ENCODE measurements at places on chromosomes 16 and 17.

DNA sequence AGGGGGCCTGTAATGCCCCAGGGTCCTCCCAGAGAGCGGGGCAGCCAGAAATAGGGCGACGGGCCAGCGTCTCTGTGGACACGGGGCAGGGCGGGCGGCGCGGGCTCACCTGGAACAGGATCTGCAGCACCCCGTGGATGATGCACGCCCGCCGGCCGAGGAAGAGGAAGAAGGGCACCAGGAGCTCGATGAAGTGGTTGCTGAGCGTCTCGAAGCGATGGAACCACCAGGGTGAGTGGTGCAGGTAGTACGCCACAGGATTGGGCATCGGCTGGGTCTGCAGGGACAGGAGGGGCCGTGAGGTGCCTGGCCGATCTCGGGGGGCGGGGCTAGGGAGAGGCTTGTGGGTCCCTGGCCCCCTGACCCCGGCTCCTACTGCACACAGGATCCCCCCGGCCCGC, 78.9 kb upstream of the GNG13 start:
- no peak for DNase-seq

DNA sequence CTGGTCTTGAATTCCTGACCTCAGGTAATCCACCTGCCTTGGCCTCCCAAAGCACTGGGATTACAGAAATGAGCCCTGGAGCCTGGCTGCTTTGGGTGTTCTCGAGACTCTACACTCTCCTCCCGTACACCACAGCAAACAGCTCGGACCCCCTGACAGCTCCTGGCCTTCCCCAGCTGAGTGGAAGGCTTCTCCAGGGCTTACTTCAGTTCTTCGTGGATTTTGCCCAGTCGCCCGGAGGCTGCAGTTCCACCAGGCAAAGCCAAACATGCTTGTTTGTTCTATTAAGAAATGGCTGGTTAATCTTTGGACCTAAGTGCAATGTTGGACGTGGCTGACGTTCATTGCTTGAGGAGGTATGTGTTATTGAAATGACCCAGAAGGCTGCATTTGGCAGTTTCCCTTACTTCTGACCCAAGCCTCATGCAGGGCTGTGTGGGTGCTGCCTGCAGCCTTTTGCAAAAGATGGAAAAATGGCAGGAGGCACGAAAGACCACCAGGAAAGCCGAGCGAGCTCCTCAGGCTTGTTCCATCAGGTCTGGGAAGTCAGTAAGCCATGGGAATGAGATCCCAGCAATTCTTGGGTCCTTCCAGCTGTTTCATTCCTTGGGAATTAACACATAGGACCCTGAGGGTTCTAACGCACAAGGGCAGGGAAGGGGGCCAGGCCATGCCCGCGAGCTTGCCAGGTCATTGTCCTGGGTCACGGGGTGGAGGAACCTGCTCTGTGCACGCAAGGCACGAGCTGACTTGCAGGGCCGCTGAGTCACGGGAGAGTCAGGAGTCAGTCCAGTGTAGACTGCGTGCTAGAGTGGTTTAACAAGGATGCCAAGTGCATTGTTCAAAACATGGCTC, 23.9 kb upstream of the KLHDC4 start:
- DNase-seq, result no peak

GRCh38 chr16:83453977-83454376, 353.8 kb upstream of the HSBP1 start:
- no peak for DNase-seq

- DNase-seq, result no peak
Observed at GRCh38 chr16:30843501-30843900, 50.4 kb downstream of the BCL7C start.

- no peak for DNase-seq
Observed at GRCh38 chr17:64328036-64328858, 62.4 kb downstream of the PECAM1 start.

GRCh38 chr17:76458580-76459490, 5.9 kb upstream of the UBE2O start:
- DNase-seq, result peak; percentile 78

GRCh38 chr17:55314784-55315491, 50.2 kb downstream of the HLF start:
- no peak for DNase-seq

- no peak for DNase-seq
Observed at GRCh38 chr16:81401035-81401950, 43.3 kb upstream of the CMIP start.

- DNase-seq, result no peak
Observed at GRCh38 chr17:67528751-67529436, 151.8 kb downstream of the PITPNC1 start.

- no peak for DNase-seq
Observed at GRCh38 chr17:69213059-69213813, 15.4 kb downstream of the ABCA10 start.

- DNase-seq, result no peak
Observed at GRCh38 chr17:46841561-46842379, 9.6 kb upstream of the WNT9B start.

GRCh38 chr16:5977329-5977728, 879.7 kb upstream of the EEF2KMT start:
- no peak for DNase-seq

GRCh38 chr16:85570213-85570734, 42.8 kb upstream of the GSE1 start:
- DNase-seq, result peak; percentile 82

DNA sequence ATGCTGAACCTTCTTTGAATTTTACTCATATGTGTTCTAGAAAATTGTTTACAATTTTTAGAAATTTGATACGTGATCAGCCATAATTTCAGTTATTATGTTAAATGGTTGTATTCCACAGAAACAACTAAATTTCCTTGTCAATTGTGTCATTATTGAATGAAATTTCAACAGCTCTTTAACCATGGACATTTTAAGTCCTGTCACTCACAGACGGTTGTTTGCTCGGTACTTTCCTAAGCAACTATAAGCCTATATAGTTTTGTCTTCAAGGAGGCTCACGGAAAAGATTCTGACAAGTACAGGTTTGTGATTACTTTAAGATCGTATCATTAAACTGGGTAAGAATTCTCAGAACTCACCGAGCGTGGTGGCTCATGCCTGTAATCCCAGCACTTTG, 31.8 kb downstream of the SLC39A11 start:
- no peak for DNase-seq

DNA sequence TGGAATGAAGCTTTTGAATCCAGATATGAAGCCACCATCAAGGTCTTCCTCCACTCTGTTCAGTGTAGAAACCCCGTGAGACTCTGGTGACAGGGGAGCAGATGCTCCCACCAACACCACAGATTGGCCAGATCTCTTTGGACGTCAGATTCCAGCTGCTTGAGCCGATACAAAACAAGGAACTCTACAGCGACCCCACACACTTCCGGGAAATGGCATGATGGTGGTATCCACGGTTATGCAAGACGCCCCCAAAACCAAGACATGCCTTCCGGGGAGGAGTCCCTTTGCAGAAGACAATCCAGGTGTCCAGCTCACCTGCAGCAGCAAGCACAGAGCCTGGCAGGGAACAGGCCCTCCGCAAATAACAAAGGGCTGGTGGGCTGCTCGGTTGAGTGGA, 19.8 kb upstream of the PITPNA start:
- no peak for DNase-seq

DNA sequence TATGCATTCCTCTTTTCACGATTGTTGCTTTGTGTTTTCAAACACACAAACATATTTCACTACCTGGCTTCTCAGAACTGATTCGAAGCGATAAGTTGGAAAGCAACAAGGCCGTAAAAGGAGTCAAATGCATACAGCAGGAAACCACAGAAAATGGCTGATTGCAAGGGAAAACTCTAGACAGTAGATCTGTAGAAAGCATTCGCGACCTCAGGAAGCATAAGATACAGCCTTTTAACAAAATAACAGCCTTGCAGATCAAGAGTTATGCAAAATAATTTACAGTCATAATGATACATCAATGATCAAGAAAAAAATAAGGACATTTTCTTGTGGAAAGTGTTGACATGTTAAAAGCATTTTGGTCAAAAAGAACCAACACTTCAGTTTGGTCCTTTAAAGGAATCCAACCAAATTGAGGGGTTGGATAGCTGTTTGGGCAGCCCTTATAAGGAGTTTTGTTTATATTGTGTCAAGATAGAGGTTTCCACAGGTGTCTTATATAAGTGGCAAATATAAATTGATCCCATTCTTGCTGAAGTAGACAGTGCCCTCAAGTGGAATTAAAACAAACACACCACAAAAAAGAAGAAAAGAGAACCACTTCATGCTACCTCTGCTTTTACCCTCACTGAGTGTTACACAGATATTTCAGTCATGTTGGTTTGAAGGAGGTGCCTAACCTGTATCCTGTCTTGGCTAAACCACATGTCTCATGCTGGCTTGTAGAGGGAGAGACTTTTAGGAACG, 5.5 kb downstream of the CYLD start:
- peak; percentile 66 for DNase-seq

GRCh38 chr16:85004587-85005205, 6.6 kb downstream of the ZDHHC7 start:
- DNase-seq, result no peak

- DNase-seq, result no peak
Observed at GRCh38 chr16:548586-548985, 11.6 kb upstream of the PRR35 start.

DNA sequence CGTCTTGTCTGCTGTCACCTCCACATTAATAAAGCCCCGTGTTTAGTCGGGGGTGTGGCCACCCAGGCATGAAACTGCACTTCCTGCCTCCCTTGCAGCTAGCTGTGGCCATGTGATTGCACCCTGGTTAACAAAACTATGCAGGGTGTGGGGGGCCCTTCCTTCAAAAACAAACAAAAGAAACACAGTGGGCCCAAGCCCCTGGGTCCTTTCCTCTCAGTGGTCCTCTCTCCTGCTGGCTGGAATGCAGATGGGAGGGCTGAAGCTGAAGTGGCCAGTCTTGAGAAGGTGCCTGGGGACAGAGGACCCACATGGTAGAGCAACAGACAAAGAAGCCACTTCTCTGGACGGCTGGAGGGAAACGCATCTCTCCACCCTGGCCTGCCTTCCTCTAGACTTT, 38.0 kb upstream of the FOXF1 start:
- no peak for DNase-seq

- no peak for DNase-seq
Observed at GRCh38 chr17:51088287-51088686, 32.4 kb downstream of the SPAG9 start.

- DNase-seq, result no peak
Observed at GRCh38 chr16:66247516-66248481, 118.7 kb upstream of the CDH5 start.

GRCh38 chr17:32487473-32488176, 832 bp downstream of the CDK5R1 start:
- DNase-seq, result peak; percentile 54

DNA sequence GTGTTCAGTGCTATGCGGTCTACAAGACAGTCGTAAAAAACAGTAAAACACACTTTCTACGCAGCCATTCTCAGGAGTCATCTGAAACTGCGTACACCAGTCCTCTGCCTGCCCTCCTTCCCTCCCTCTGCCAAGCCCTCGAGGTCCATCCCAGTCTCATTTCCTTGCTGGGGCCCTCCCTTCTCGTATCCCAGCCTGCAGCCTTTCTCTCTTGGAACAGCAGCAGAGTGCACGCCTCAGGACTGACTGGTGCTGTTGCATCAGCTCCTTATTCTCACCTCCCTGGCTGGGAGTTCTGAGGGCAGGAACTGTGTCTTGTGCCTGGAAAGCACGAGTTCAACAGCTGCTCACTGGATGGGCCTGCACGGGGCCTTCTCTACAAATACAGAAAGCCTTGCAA, 12.5 kb downstream of the FAHD1 start:
- no peak for DNase-seq

GRCh38 chr17:5693821-5694220, 109.5 kb upstream of the NLRP1 start:
- DNase-seq, result no peak

DNA sequence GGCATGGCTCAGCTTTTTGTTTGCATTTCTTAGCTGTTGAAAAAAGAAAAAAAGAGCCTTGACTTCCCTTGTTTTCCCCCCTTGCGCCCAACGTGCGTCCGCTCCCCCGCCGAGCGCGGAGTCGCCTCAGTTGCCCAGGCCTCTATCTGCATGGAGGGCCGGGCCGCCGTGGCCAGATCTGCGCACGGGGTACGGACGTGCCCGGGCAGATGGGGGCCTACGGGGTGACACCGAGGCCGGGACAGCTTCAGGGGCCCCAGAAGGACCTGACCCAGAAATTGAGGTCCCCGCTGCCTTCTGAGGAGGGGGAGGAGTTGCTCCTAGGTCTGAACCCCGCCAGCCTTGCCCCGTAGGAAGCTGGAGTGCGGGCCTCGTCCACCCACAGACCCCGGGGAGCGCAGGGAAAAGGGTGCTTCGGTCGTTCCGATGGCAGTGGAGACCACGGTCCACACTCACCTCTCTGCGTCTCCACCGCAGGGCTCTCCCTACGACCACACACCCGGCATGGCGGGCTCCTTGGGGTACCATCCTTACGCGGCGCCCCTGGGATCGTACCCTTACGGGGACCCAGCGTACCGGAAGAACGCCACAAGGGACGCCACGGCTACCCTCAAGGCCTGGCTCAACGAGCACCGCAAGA, 1.5 kb downstream of the IRX5 start:
- DNase-seq, result no peak

DNA sequence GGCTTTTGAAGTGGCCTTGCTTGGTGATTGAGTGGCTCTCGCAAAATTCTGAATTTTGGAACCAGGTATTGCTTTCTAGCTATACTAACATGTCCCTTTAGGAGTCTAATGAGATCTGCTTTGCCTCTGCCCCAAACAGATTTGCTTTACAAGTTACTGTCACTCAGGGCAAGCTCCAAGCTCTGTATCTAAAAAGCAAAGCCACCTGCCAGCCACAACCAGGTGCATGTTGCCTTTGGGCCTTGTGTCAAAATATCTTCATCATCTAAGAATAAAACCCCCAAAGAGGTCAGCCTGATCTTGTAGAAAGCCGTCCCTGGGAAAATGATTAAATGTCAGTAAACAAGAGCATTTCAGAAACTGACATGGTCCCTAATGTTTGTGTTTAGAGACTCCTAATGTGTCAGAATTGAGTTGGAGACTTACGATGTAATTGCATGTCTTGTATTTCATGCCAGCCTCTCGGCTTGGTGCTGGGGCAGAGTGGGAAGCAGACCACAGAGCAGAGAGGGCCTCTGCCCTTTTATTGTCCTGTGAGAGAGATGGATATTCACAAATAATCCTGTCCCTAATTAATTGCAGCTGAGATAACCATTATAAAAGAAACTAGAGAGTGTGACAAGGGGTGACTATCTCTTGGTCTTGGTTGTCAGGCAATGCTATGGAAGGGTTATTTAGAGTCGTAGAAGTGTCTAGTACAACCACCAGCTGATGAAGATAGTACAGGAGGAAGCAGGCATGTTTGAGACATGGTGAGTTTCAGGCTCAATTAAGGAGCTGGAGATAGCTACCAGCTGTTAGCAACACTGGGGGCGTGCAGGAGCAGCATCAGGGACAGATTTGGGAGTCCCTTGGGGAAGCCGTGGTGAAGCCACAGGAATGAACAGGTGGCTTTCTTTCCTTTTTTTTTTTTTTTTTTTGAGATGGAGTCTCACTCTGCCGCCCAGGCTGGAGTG, 90.7 kb downstream of the PITPNC1 start:
- DNase-seq, result peak; percentile 78

GRCh38 chr17:9700754-9701476, 55.6 kb downstream of the USP43 start:
- DNase-seq, result no peak

GRCh38 chr16:27315333-27316037, 1.7 kb downstream of the IL4R start:
- peak; percentile 38 for DNase-seq

- DNase-seq, result no peak
Observed at GRCh38 chr17:80477647-80478478, 1.5 kb upstream of the NPTX1 start.

Measured in GM12865 (cell line).